ENCODE measurements at places on chromosomes 5 and 9.

- DNase-seq = no peak
Measured at GRCh38 chr5:147509041-147509709, 693 bp downstream of the DPYSL3 start.

GRCh38 chr5:35436400-35437057 is 181.1 kb upstream of the SPEF2 start:
- peak; percentile 11 for DNase-seq

DNA sequence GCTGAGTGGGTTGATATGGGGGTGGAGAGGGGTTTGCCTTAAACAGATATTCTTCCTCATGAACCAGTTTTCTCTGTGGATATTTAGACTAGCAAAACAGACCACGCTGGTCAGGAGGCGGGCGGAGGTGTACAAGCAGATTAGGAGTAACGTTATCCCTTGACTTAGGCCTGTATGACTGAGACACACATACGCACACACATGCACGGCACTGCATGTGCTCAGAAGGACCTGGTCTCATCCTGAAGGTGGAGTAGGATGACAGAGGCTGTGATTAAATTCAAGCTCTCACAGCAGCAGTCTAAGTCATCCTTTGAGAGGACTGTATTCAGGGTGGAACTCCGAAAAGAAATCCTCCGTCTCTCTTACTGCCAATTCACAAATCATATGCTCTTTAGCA is 209.7 kb downstream of the DIRAS2 start:
- DNase-seq = no peak

- DNase-seq = no peak
Measured at GRCh38 chr9:5112646-5113045, 72.8 kb downstream of the INSL6 start.

Data from astrocyte of the spinal cord (primary cell).